ENCODE measurements at places on chromosomes 5 and 9.

DNA sequence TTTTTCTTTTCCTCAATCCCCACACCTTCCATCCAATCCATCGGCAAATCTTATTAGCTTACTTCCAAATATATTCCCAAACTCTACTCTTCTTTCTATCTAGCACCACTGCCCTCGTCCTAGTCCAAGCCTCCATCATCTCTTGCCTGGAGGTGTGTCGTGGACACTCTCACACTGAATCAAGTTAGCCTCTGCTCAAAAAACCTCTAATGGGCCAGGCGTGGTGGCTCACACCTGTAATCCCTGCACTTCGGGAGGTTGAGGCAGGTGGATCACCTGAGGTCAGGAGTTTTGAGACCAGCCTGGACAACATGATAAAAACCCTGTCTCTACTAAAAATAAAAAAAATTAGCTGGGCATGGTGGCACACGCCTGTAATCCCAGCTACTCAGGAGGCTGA lies 46.2 kb downstream of the PFDN1 start:
- DNase-seq, result no peak

DNA sequence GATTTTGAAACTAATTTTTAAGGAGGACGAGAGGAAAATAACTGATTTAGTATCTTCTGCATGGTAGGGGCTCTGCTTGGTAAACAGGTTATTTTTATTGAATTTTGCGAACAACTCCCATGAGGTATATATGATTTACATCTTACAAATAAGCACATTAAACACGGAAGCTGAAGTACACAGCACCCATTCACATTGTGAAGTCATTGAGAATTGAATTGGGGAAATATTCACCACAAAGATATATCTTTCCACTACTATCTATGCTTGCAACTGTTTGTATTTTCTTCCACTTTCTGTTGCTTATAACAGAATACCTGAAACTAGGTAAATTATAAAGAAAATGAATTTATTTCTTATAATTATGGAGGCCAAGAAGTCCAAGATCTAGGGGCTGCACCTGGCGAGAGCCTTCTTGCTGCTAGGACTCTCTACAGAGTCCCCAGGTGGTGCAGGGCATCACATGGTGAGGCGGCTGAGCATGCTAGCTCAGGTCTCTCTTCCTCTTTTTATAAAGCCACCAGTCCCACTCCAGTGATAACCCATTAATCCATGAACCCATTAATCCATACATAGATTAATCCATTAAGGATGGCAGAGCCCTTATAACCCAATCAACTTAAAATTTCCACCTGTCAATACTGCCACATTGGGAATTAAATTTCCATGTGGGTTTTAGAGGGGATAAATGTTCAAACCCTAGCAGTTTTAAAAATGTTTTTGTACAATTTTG lies 79.0 kb upstream of the ZNF608 start:
- DNase-seq, result no peak

DNA sequence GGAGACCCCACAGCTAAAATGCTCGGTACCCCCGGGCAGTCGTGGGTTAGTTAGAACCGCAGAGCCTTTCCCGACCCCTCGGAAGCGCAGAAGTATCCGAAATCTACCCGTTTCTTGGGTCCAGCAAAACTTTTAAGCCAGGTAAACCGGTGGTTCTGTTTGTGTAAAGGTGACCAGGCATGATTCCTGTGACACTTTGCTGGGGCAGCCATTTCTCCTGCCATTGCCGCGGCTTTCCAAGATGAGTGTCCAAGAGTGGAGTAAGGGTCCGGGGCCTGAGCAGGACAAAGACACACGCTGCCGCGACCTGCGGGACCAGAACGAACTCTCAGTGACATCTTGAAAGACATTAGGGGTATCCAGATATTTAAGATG lies 655 bp downstream of the MARVELD2 start:
- peak; percentile 2 for DNase-seq

GRCh38 chr5:113378081-113378480 lies 56.7 kb downstream of the TSSK1B start:
- DNase-seq, result no peak

GRCh38 chr5:159819591-159820411 lies 96.5 kb upstream of the ADRA1B start:
- DNase-seq, result no peak
